ENCODE measurements at places on chromosomes 12 and 14. TPM values are rescaled to one million over a fixed set of nuclear protein-coding genes. Genes with fewer than 3 reads are reported as not detected.
A peak's percentile ranks its signal among the peaks of the same experiment; 100 is the strongest.

RPGRIP1 gene
- not detected for total RNA-seq

HOMEZ gene
- 18.2 TPM for total RNA-seq

GLIPR1L1 gene
- not detected for total RNA-seq

OVCH1 gene
- total RNA-seq = not detected

TEDC1 gene
- 40.4 TPM for total RNA-seq

PPP1R1A gene
- total RNA-seq = 0.61 TPM

TPH2 gene
- total RNA-seq = not detected

GLT8D2 gene
- total RNA-seq = 4.8 TPM

PMCH gene
- not detected for total RNA-seq

HOXC6 gene
- 3.1 TPM for total RNA-seq

SLC35E3 gene
- total RNA-seq = 4.9 TPM

PTPN21 gene
- 7.6 TPM for total RNA-seq

TMEM63C gene
- total RNA-seq = 5.7 TPM

DNA sequence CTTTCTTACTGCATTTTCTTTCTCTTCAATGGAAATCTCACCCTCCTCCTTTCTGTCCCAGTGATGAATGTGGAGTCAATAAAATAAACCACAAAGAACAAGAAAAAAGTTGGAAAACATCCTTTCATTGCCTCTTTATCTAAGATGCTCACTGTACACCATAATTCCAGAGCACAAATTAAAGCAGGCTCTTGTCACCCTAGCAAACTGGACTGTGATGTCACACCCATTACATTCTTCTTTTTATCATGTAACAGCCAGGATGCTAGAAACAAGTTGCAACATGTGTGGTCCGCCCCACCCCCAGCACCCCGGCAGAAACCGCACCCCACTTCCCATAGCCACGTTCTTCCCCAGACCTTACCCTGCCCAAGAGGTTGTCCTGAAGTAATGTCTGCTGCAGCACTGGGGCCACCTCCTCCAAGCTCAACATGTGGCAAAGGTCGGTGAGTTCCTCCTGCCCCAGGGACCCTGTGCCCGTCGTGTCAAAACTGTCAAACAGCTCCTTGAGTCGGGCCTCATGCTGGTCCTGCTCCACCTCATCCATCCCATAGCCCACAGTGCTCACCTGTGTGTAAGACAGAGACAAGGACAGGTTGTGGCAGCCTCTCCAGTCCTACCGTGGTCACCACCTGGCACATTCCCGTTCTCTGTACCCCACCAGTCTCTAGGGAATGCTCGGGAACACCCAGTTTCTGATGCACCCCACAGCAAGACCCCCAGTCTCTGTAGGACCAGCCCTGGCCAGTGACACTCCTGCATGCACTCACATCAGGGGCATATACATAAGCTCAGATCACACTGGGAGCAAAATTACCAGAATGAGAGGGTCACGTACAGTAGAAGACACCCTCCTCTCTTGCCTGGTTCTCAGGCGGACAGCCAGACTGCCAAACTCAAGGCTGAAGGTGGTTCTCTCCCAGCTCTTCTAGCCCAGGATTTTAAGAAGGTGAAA, 9.2 kb downstream of the NIN start:
- no peak for DNase-seq

DNA sequence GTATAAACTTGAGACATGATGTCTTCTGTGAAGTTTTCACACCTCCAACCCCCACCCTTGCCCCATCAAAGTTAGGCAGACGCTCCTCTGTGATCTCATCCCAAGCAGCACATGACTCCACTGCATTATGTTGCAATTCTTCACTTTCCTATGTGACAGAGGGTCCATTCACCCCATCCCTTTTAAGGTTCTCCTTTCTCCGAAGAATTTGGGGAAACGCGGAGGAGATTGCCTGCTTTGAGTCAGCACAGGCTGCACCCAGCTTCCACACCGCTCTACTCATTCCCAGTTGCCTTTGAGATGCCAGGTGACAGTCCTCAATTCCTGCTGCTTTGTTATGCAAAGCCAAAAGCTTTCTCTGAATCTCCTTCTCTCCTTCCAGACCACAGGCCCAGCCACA, 61.8 kb downstream of the PHLDA1 start:
- DNase-seq = no peak

DNA sequence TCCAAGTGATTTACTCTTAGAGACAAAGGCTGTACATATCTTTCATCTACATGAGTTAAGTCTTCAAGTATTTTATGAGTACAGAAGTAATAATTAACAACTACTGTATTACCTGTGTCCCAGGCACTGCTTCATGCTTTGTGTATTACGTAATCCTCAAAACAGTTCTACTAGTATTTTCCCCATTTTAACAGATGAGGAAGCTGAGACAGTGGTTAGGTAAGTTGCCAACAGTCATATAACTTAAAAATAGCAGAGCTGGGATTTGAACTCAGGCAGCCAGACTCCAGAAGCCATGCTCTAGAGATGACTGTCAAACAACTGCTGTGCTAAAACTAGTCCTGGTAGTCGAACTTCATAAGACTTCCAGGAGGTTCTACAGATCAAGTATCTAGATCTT, 10.7 kb downstream of the TRMT5 start:
- DNase-seq = no peak

DNA sequence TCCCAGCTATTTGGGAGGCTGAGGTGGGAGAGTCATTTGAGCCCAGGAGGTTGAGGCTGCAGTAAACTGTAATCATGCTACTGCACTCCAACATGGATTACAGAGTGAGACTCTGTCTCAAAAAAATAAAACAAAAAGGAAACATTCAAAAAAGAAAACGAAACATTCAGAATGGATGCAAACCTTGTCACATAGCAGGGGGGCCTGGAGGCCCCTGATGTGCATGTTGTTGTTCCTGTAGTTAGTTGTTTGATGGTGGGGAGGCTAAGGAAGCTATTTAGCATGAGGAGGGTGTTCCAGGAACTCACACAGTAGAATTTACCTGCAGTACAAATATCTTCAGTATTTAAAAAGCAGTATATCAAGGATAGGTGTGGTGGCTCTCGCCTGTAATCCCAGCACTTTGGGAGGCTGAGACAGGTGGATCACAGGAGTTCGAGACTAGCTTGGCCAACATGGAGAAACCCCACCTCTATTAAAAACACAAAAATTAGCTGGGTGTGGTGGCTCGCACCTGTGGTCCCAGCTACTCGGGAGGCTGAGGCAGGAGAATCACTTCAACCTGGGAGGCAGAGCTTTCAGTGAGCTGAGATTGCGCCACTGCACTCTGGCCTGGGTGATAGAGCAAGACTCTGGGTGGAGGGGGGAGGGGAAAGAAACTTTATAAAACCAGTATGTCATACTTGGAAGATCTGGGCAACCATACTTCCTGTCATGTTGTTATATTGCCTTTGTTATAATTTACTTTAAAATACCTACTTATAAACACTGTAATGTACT, 17.6 kb upstream of the AEBP2 start:
- DNase-seq = no peak

DNA sequence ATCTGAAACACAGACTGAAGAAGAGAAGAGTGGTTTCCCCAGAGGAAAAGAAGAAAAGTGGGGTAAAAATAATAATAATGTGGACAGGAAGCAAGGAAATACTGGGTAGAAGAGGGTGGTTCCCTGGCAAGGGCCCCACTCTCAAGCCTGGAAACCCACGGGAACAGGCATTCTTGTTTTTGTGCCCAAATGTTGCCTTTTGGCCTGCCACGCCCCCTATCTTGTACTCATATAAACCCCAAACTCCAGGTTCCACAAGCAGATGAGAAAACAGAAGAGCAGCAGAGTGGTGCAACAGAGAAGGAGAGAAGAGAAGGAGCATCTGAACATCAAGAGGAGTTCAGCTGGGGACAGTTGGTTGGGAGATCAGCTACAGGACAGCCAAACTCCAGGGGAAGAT, 51.2 kb downstream of the NDUFA12 start:
- no peak for DNase-seq

DNA sequence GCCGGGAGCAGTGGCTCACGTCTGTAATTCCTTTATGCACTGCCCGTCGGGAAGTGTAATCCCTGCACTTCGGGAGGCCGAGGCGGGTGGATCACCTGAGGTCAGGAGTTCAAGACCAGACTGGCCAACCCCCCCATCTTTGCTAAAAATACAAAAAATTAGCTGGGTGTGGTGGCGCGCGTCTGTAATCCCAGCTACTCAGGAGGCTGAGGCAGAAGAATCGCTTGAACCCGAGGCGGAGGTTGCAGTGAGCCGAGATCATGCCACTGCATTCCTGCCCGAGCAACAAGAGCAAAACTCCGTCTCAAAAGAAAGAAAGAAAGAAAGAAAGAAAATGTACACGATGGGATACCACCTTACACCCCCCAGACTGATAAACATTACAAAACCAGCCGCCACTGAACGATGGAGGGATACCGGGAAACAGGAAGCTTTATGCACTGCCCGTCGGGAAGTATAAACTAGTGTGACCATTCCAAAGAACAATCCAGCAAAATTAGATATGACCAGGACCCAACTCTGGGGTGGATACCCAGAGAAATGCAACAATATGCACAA, 1.1 kb downstream of the ABCD4 start:
- DNase-seq = no peak

GRCh38 chr12:22242726-22243125, 91.8 kb downstream of the ST8SIA1 start:
- DNase-seq = no peak

DNA sequence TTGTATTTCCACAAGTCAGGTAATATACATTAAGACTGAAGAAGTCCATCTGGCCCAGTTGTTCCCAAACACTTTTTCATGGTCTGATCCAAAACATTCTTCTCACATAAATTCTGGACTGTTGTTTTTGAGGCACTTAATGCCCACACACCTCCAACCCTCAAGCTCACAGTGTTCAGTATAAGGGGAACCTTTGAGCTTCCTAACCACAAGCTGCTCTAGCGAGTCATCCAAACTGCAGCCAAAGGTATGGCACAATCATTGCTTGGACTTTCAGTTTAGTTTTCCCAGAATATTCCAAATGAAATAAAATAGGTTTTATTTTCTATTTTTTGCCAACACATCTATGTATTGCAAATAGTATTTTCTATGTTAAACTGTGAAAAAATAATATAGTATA, 103.0 kb downstream of the PUS7L start:
- no peak for DNase-seq

DNA sequence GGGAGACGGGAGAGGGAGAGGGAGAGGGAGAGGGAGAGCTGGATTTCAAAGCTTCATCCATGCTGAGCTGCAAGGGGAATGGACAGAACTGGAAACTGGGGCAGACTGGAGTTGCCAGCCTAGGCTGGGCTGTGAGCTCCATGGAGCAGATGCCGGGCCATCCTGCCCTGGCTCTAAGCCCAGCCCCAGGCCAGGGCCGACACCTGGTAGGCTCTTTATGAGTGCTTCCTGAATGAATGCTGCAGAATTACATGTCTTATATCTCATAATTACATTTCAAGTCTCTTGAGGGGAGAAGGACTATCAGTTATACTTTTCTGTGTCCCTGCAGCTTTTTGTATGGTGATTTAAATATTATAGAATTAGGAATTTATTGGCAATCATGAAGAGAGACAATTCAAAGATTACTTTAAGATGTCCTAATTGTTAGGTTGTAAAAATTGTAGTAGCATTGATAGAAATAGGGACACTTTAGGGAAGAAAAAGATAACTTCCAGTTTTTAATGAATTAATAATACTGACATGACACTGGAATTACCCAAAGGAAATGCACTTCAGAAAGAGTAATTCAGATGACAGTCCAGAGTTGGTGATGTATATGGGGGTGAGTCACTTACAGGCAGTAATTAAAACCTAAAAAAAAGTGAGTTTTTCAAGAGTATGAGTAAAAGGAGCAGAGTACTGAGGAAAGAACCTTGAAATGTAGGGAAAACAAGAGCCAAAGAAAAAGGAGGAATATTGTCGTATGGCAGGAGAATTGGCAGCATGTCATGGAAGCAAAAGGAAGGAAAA, 29.0 kb downstream of the SCYL2 start:
- no peak for DNase-seq

GRCh38 chr12:71999795-72000194, 61.1 kb downstream of the TPH2 start:
- no peak for DNase-seq

DNA sequence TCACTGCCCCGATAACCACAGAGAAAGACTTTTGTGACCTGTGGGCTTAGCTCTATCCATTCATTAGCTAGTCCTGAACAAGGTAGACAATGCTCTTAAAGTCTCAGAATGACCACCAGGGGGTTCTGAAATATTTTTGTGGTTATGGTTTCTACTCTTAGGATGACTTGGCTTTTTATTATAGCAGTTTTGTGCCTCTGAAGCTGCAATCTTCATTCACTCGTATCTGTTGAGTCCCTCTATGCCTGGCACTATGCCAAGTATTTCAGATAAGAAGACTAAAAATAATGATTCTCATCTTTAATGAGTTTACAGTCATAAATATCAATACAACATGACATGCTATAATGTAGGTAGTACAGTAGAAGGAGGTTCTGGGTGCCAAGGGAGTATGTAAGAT, 130.8 kb upstream of the TRHDE start:
- peak; percentile 22 for DNase-seq

GRCh38 chr14:72742118-72742837, 151.6 kb downstream of the DPF3 start:
- DNase-seq = no peak

DNA sequence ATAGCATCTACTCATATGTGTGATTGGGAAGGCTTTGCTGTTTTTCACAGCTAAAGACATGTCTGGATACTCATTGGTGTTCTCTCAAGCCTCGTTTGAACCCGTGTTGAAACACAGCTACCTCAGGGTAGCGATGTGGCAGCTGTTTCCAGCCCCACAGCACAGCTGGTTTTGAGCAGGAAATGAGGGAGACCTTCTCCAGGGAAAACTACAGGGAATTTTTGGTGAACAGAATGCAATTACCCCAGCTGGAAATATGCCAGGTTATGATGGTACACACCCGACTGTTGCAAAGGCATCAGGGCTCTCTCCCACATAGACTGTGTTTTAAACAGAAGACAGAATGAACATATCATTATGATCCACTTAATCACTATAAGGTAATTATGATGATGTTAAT, 828.9 kb downstream of the VRK1 start:
- DNase-seq = no peak

DNA sequence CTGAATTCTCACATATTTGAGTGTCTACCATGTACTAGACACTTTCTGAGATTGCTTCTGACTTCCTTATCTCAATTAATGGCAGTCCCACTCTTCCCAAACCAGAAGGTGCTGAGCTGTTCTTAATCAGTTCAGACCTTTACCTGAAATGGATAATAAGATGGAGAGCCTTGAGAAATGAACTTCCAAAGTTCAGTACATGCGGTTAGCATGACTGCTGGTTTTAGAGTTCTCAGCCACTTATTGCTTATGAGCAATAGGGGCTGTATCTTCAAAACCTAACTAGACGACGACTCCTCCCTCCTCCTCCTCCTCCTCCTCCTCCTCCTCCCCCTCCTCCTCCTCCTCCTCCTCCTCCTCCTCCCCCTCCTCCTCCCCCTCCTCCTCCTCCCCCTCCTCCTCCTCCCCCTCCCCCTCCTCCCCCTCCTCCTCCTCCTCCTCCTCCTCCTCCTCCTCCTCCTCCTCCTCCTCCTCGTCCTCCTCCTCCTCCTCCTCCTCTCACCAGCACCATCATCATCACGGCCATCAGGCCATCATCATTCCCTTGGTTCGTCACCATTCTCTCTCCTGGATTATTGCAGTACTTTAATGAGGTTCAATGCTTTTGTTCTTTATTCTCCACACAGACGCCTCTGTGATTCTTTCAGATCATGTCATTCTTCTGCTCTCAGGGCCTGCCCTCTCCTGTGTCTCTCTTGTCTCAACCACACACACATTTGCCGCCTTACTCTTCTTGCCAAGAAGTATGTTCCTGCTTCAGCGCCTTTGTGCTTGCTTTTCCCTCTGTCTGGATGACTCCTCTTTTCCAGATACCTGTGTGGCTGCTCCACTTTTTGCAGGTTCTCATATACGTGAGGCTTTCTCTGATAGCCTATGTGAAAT, 2.7 kb downstream of the PCNX1 start:
- no peak for DNase-seq
